ENCODE measurements at places on chromosomes 16 and 17. TPM values are rescaled to one million over a fixed set of nuclear protein-coding genes. Genes with fewer than 3 reads are reported as not detected.

DNA sequence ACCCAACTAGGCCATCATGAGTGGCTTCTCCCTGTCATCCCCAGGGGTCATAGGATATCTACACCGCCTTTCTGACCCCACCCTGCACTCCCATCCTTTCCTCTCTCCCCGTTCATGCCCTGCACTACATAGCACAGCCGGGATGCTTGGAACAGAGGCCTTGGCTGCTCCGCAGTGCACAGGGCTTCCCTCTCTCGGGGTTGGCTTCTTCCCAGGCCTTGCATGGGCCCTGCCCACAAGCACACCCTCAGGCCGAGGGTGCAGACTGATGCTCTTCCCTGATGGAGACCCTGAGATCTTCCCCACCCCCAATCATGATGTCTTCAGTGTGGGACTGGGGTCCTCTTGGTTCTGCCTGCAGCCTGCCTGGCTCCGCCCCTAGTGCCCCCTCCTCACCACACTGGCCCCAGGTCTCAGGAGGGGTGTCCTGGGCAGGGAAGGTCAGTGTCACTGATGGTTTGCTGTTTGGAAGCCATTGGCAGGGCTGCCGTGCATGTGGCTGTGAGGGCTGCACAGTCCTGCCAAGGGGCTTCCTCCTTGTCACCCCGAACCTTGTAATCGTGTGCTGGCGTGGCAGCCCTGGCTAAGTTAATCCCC, 14.3 kb upstream of the NAGLU start:
- no peak for DNase-seq

The CES5A gene
- polyA plus RNA-seq: not detected

GRCh38 chr17:80000981-80001775, 34.5 kb downstream of the TBC1D16 start:
- no peak for DNase-seq

The NUP88 gene
- polyA plus RNA-seq: 55.3 TPM

DNA sequence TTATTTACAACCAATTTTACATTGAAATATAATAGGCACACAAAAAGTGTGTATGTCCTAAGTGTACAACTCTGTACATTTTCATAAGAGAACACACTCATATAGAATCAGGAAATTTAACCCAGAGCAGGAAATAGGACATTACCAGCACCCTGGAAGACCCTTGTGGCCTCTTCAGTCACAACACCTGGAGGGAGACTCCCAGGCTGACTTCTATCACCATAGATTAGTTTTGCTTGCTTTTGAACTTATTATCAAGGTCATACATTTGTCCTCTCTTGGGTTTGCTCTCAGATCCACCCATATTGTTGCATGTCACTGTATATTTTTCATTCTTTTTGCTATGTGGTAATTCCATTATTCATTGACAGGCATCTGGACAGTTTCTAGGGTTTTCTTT, 5.8 kb downstream of the RIPOR1 start:
- no peak for DNase-seq

The TERB1 gene
- polyA plus RNA-seq: 0.09 TPM

- peak; percentile 30 for DNase-seq
These were observed 28.1 kb downstream of the SRL start for GRCh38 chr16:4213737-4214136.

DNA sequence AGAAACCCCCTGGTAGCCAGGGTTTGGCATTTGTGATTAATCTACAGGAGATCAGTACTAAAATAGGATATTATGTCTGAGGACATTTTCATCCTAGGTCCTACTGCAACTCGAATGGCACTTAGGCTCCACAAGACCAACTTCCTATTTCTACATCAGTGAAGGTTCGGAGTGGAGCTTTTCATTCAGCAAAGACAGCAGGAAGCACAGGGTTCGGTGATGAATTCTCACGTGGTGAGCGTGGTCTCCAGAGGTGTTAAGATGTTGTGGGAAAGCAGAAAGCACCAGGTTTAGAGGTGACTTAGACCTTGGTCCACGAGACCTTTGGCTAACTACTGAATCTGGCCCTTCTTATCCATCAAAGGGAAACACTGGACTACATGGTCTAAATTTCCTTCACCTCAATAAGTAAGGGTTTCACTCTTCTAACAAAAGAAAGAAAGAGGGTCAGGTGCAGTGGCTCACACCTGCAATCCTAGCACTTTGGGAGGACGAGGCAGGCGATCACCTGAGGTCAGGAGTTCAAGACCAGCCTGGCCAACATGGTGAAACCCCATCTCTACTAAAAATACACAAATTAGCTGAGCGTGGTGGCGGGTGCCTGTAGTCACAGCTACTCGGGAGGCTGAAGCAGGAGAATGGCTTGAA, 13.9 kb upstream of the HELZ start:
- DNase-seq: no peak

DNA sequence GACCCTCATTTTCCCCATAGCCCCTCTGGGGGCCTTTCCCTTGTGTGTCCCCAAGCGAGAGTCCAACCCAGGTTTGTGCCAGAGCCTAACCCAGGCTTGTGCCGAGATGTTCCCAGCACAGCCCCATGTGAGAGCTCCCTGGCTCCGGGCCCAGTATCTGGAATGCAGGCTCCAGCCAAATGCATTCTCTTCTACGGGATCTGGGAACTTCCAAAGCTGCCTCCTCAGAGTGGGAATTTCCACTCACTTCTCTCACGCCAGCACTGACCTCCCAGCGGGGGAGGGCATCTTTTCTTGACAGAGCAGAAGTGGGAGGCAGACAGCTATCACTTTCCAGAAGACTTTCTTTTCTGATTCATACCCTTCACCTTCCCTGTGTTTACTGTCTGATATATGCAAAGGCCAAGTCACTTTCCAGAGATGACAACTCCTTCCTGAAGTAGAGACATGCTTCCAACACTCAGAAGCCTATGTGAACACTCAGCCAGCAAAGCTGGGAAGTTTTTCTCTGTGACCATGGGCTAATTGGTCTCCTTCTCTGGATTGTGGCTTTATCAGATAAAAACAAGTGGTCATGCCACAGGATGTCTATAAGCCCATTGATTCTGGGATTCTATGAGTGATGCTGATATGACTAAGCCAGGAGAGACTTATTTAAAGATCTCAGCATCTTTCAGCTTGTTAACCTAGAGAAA, 2.5 kb upstream of the CCL2 start:
- DNase-seq: peak; percentile 74

DNA sequence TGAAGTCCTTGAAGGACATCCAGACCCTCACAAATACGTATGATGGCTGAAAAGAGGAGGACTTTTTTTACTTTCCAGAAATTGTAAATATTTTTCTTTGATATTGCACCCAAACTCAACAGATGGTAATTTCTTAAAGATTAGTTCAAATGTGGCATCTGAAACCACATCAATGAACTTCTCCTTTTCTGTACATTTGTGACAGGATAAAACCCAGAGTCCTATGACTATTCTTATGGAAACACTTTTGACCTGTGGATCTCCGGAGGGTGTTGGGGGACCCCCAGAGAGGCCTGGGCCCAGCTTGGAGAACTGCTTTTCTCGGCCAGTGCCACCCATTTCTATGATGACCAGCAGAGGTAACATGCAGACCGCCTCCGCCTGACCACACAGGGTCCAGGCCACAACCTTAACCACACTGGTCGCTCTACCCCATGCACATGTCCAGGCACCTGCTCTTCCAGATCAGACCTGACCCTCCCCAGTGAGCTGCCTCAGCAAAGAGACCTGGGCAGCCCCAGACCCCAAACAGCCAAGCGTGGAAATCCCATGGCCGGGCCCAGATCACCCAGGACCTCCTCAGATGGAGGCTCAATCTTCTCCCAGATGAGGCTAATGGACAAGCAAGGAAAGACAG, 22.7 kb downstream of the RPH3AL start:
- DNase-seq: no peak

The FUS gene
- 494 TPM for polyA plus RNA-seq

GRCh38 chr17:44176257-44176656, 5.8 kb downstream of the ASB16 start:
- DNase-seq: no peak
